CD4-positive, alpha-beta T cell (primary cell): ENCODE measurements at places on chromosomes 5 and 9.
A peak's percentile ranks its signal among the peaks of the same experiment; 100 is the strongest.

DNA sequence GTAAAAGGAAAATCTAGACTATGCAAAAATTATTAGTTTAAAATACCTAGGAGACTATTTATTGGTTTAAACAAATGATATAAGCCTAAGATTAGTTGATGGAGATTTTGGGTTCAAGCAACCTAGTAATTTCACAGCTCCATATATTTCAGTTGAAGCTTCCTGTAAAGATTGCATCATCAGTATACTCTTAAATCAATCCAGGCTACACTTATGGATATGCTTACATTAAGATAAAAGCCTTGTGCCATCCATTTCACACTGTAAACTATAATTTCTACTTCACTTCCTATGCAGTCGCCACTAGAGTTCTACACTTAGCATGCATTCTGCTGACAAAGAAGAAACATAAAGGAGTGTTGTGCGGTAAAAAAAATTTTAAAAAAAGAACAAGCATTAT lies 7.3 kb upstream of the LIX1 start:
- DNase-seq: no peak

GRCh38 chr5:94793816-94794198 lies 175.3 kb downstream of the SLF1 start:
- no peak for DNase-seq

GRCh38 chr5:114185274-114185673 lies 176.6 kb upstream of the KCNN2 start:
- no peak for DNase-seq

DNA sequence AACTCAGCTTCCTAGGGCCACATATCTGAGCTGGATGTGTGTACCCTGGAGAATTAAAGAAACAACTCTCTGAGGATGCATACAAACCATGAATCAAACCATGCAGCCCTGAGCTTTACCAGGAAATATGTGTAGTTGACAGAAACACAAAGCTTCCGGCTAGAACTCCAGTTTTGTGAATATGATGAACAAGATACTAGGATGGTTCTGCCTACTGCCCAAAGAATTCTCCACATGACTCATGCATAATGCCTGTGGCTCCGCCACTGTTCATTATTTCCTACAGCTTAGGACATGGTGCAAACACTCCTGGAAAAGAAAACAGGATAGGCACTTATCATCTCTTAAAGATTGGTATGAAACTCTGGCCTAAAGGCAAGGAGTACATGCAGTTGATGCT lies 343.4 kb downstream of the DNAH5 start:
- no peak for DNase-seq

DNA sequence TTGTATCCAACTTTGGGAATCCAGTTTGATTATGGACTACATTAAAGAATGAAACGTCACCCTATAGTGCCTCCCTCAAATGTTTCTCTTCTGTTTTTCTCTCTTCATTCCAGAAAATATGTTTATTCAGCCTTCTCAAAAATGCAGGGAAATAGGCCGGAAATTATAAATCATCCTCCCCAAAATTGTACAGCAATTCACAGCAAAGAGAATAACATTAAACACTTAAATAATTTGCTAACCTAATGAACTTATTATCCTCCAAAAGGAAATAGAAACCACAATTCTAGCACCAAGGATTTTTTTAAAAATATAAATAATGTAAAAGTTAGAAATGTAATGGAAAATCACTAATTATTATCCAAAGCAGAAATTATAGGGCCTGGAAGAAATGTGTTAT lies 115.9 kb upstream of the CCNG1 start:
- no peak for DNase-seq

DNA sequence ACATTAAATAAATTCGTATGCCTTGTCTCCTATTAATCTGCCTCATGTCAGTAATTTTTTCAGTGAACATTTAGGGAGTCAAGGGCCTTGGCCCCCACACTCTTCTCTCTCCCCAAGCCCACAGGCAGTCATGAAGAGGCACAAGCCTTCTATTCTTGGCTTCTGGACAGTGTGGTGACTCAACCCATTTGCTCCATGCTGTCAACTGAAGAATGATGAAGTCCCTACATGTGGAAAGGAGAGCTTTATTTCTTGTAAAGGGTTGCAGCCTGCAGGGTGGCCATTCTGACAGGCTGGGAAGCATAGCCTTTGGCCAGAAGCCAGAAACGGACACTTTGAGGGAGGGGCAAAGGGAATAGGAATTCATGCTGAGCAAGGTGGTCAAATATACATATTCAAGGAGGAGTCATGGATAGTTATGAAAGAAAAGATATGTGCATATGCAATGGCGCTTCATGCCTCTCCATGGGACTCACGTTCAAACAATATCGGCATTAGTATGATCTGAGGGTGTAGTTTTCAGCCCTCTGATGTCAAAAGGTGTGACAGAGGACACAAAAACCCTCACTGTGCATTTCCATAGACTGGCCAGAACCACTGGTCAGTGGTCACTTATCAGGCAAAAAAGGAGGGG lies 31.3 kb downstream of the ANKRA2 start:
- DNase-seq: no peak

DNA sequence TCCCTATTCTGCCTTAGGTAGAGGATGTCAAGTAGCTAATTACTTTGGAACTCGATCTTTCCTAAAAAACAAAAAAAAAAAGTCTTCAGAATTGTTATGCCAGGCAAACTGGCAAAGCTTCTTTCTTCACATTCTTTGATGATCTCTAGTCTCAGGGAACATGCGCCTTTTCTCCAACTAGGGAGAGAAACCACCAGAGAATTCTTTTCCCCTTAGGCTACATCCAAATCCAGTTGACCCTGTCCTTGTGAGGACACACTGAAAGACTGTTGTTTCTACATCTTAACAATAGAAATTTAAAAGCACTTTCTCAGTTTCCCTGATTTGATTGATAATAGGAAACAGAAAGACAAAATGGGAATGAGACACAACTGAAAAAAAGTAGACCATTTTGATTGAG lies 94.7 kb upstream of the ITGA2 start:
- no peak for DNase-seq

- DNase-seq: no peak
Measured at GRCh38 chr9:137460363-137461315, 1.5 kb upstream of the NSMF start.

DNA sequence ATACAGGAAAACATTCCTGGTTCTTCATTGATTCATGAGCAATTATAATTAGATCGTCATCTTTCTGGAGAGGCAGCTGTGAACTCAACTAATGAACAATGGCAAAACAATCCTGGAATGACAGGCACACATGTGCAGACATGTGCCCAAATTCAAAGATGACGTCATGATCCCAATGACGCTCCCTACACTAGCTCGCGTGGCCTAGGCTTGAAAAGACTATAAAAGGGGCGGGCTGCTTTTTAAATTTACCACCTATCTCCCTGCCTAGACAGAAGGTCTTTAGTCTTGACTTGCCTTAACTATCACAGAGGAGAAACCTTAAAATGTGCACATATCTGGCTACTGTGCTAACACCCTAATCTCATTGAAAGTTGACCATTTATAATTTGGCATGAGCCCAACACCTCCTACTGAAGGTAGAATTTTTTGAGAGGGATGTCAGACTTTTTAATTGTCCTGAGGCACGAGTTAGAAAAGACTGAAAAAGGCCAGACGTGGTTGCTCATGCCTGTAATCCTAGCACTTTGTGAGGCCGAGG lies 88.2 kb downstream of the PRRT1B start:
- DNase-seq: no peak

DNA sequence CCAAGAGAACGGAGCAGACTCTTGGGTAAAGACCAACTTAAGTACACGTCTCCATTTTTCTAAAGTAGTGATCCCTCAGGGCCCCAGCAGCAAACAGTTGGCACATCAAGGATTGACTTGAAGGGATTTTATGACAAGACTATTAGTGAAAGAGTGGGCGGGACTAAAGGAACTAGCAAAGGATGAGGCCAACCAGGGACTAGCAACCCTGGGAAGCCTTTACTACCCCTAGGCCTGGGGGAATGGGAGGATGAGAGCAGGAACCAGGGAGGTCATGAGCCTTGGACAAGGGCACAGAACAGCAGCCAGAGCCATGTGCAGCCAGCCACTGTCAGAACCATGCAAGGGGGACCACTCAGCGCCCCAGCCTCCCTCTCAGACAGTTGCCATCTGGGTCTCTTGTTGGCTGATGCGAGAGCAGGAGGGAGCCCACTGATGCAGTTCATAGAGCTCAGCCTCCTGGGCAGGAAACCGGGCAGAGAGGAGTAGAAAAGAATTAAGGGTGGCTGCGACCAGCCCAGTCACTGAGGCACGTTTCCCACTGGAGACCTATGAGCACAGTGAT lies 28.1 kb downstream of the TGFBI start:
- no peak for DNase-seq

DNA sequence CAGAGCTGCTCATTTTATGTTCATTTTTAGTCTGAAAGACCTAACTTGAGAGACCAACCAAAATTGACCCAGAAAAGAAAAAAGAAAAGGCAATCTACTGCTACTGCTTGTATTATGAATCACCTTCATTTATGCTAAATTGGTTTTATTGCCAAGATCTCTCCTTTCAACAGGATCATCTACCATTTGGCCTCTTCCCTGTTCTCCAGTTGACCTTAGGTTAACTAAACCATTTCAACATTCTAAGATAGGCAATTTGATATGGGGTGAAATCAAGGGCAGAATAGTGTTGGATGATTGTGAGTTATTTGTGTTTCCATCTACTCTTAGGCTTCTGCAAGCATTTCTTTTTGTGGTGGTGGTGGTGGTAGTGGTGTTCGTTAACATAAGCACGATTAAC lies 48.3 kb upstream of the POU4F3 start:
- no peak for DNase-seq

- DNase-seq: no peak
Measured at GRCh38 chr5:80229902-80230255, 26.0 kb downstream of the SERINC5 start.

GRCh38 chr5:150177721-150178120 lies 11.1 kb downstream of the CDX1 start:
- no peak for DNase-seq

GRCh38 chr5:113266227-113266912 lies 168.4 kb downstream of the TSSK1B start:
- no peak for DNase-seq

- DNase-seq: no peak
Measured at GRCh38 chr5:157599565-157599964, 24.0 kb upstream of the ADAM19 start.

DNA sequence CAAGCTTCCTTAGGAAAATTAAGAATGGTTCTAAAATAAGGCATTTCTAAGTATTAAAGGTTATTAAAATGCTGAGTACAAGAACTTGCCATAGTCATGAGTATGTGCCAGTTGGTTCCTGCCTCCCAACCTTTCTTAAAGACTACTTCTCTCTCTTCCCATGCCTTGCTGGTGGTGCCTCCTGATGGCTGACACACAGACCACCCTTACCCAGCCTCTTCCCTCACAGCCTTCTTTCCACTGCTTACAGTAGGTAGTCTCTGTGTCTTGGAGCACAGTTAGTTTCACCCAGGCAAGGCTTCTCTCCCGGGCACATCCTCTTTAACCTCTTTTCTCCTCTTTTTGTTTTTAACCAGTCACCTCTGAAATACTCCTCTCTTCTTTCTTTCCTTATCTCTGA lies 20.6 kb upstream of the GPR150 start:
- no peak for DNase-seq

DNA sequence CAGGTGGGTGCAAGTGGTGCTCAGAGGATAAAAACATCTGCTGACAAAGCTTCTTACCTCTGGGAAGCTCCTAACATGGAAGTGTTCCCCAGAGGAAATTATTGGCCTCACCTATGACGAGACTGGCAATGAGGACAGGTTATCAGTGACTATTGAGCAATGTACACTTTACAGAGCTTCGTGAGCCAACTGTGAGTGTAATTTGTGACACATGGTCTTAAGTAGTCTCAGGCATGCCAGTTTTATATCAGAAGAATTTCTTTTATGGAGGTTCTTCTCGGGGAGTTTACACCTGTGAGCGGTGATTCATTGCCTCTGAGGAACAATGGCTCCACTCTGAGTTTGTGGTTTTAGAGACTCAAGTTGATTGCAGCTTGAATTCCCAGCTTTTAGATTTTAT lies 11.3 kb downstream of the ANKDD1B start:
- no peak for DNase-seq

DNA sequence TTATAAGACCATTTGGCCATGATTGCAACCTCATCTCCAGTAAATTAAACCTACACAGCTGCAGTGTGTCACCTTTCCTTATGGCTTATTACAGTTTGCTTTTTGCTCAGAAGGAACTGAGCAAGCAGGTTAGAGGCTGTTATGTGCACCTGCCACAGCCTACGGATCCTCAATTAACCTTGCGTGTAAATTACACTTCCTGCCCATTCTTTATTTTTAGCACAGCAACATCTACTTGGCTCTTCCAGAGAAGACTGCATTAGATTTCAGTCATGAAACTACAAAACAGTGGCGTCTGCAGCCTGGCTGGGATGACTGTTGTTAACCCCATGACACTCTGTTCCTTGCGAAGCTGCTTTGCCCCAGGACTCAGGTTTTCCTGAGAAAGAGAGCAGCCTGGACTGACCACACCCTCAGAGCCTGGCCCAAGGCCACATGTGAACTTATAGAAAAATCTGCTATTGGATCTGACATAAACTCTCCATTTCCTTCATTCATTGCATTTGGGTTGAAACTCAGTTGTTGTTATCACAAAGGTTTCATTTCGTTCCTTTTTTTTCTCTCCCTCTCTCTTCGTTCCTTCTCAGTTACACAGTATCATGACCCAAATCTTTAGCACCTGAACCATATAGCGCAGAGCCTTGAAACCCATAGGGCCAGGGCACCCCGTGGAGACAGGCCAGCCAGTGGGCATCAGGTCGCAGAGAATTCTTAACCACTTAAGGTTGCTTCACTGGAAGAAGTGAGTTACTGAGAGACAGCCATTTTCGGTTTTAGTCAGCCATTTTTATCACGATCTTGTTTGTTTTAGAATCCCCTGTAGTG lies 138.6 kb downstream of the PALM2AKAP2 start:
- DNase-seq: peak; percentile 2

DNA sequence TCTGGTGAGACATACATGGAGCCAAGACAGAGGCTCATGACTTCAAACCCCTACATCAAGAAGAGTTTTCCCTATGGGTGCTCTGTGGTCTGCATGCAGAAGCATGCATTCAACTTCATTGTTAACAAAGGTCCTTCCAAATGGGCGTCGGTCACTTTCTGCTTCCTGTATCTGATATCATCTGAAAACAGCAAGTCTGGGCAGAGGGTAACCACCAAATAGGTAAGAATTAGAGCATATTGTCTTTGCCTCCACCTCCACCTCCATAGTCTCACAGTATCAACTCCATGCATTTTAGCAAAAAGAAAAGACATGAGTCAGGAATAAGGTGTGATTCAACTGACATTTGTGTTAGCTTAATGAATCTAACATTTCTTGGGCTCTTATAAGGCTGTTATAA lies 462.9 kb downstream of the DMRT2 start:
- DNase-seq: no peak

DNA sequence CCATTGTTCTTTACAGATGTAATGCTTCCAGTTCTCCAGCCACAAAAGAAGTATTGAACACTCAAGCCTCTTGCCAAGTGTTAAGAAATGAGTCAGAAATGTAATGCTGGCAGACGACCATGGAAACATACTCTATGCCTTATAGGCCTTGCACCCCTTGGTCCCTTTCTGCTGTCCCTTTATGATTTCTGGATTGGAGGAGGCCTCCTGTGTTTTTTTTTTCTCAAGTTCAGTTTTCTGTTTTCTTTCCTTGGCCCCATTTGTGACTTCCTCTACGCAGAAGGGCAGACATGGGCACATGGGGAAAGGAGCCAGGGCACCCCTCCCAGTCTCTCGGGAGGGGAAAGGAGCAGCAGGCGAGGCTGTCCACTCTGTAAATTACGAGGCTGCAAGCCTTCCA lies 53.4 kb downstream of the SNX18 start:
- no peak for DNase-seq
